Gastroesophageal sphincter (tissue), 4 donors: ENCODE measurements at places on chromosomes 16 and 17. TPM values are rescaled to one million over a fixed set of nuclear protein-coding genes. Genes with fewer than 3 reads are reported as not detected.

The TRIM25 gene
- 10.1 TPM for total RNA-seq

The CRHR1 gene
- total RNA-seq = not detected

The TPPP3 gene
- 111 TPM for total RNA-seq

The ABCA6 gene
- 69.8 TPM for total RNA-seq

The SPATA32 gene
- not detected for total RNA-seq

GRCh38 chr16:16108759-16109158 lies 114.5 kb downstream of the ABCC6 start:
- ATAC-seq = no peak

GRCh38 chr17:38333635-38334295 lies 10.0 kb downstream of the GPR179 start:
- ATAC-seq = no peak

GRCh38 chr16:67594956-67595355 lies 32.6 kb downstream of the CTCF start:
- peak; percentile 70 for ATAC-seq

DNA sequence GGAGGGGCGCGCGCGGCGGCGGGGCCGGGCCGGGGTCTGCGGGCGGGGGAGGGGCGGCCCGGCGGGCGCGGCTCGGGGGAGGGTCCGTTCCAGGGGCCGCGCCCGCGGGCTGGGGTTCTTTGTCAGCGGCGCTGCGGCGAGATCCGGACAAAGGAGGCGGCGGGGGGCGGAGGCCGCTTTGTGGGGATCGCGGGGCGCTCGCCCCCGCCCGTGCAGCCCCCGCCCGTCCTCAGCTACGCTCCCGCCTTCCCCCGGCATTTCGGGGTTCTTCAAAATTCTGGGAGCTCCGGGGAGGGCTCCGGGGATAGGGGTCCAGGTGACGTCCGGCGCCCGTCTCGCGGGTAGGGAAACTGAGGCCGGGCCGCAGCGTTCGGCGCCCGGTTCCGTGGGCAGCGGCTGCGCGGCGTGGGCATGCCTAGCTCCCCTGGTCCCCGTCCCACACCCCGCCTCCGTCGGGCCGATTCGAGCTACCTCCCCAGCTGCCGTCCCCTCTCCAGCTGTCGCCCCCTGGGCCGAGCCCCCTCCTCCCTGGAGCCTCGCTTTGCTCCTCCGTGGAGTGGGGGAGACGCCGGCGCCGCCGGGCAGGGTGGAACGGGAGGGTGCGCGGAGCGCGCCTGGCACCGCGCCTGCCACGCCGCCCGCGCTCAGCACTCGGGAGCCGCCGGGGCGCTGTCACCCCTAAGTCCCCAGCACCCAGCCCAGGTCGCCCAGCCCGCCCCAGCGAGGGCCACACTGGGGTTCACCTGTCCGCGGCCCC lies 546 bp downstream of the SNN start:
- ATAC-seq = peak; percentile 1

DNA sequence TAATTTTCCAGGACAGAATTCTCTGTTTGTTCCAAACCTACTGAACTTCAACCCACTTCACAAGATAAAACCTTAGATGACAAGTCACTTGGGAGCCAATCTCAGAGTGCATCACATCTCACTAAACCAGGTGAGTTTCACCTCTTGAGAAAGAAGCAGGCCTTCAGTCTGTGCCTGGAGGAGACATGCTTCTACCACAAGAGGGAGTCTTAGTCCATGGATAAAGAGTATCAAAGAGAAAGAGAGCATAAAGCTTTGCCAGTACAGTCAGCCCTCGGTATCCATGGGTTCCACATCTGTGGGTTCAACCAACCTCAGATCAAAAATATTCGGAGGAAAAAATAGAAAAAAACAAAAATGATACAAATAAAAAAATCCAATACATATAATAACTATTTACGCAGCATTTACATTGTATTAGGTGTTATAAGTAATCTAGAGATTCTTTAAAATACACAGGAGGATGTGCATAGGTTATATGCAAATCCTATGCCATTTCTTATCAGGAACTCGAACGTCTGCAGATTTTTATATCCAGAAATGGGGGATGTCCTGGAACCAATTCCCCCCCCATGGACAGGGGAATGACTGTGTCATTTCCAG lies 37.7 kb downstream of the DUSP14 start:
- no peak for ATAC-seq

DNA sequence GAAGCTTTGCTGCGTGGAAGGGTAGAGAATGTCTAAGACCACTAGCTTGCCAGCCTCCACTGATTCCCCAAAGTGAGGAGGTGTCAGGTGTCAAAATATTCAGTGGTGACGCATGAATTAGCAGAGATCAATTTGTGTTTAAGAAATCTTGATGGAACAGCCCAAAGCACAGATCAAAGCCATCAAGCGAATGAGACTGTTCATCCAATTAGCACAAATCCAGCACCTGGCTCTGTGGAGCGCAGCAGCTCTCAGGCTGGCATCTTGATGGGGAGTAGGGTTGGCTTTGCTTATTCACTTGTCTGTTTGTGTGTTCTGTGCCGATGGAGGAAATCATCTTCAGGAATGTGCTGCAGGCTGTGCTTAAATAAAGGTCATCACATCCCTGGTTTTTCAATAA lies 456.8 kb upstream of the CCL2 start:
- no peak for ATAC-seq

DNA sequence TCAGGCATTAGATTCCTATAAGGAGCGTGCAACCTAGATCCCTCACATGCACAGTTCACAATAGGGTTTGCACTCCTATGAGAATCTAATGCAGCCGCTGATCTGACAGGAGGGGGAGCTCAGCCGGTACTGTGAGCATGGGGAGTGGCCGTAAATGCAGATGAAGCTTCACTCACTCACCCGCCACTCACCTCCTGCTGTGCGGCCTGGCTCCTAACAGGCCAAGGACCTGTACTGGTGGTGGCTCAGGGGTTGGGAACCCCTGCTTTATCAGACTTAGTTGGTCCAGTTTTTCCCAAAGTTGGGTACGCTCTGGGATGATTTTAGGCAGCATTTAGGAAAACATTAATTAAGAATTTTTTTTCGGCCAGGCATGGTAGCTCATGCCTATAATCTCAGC lies 103.8 kb downstream of the MARF1 start:
- ATAC-seq = no peak

GRCh38 chr17:48586355-48587258 lies 3.4 kb downstream of the HOXB3 start:
- ATAC-seq = no peak

DNA sequence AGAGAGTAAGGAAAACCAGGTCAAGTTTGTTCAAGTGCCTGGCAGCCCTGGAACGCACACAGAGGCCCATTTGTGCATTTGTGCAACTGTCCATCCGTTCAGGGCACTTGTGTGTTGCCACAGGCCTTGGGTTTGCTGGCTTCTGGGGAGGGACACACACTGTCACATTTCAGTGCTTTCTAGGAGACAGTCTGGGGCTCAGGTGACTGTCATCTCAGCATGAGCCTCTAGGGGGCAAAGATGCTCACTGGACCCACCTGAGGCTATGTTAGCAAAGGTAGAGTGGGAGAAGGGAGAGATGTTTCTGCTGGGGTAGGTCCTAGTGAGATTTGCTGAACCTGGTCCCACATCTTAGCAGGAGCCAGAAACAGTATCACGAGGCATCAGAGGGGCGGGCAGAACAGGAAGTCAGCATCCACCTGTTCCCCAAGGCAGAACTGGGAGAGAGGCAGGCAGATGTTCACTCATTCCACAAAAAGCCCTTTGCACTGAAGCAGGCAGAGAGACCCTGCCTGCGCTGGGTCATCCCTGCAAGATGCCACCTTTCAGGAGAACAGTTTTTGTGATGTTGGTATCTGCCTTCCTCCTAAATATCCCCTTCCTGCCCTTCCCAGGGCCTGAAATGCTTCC lies 48.5 kb downstream of the RAI1 start:
- ATAC-seq = no peak

DNA sequence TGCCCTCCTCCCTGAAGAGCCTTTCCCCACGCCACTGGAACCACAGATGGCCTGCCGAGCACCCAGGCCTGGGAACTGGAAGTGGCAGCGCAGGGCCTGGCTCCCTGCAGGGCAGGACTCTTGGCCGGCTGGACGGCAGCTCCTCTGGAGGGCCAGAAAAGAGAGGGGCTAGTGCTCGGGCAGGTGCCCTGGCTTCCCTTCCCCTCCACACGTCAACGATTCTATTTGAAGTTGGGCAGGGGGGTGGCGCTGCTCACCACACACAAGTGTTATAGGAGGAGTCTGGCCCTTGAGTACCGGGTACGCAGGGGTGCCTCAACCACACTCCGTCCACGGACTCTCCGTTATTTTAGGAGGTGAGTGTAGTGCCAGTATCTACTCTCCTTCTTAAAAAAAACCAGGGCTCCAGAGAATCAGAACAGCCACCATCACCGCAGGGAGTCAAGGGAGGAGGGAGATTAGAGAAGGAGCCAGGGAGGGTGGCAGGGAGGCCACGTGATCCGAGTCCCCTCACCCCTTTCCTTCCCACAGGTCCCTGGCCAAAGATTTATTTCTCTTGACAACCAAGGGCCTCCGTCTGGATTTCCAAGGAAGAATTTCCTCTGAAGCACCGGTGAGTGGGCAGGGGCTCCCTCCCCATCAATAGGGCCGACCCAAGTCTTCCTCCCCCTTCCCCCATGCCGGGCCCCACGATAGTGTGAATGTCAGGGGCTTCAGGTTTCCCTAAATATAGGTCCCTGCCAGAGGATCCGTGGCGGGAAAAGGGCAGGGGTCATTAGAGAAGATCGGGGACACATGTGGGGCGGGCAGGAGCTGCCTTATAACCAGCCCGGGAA lies 1.4 kb upstream of the ALDOA start:
- peak; percentile 11 for ATAC-seq

DNA sequence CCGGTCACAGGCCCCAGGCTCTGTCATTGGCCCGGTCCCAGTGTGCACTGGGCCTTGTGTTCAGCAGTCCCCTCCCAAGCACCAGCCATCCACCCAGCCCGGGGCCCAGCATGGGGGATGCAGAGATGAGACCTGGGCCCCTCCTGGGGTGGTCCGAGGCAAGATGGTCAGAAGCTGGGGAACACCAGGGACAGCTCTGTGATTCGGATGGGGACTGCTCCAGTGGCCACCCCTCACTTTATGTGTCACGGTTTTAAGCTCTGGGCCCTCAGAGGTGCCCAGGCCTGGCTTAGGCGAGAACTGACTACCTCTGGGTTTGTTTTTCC lies 92.0 kb upstream of the PLCG2 start:
- no peak for ATAC-seq

GRCh38 chr16:11233727-11234376 lies 22.2 kb downstream of the SOCS1 start:
- no peak for ATAC-seq

DNA sequence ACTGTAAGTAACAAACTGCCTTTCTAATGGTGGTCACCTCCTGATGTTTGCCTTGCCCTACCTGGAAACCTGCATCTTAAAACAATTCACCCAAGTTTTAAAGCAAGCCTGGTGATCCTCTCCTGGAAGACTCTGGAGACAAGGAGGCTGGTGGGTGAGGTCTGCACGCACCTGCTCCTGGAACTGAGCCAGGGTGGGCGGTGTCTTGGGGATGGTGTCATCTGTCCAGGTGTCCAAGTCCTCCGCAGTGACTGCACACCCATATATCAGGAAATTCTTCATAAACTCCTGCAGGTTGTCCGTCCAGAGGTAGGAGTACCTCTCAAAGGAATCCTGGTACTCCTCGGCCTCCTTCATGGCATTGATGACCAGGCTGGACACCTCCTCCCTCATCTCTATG lies 44.9 kb downstream of the DNAH17 start:
- no peak for ATAC-seq

DNA sequence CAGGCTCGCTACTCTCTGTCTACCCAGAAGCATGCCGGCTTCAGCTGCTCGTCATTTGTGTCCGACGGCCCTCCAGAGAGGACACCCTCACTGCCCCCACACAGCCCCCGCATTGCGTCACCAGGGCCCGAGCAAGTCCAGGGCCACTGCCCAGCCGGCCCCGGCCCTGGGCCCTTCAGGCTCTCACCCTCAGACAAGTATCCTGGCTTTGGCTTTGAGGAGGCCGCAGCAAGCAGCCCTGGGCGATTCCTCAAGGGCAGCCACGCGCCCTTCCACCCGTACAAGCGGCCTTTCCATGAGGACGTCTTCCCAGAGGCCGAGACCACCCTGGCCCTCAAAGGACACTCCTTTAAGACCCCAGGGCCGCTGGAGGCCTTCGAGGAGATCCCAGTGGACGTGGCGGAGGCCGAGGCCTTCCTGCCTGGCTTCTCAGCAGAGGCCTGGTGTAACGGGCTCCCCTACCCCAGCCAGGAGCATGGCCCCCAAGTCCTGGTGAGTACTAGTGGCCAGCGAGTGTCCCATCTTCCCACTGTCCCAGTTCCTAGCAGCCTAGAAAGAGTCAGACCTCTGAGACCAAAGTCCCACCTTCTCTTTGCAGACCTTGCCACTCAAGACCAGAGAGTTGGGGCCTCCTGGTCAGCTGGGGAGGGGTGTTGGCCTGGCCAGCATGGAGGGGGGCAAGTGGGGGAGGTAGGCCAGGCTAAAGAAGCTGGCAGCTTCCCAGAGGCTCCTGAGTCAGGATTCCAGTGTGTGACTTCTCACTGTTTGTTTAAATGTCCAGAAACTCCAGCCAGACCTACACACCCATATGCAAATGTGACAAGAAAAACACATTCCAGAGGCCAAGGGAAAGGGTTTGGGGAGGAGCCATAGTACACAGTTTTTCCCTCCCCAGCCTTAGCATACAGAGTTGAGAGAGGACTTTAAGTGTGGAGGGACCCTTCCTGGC lies 18.6 kb downstream of the FOXN1 start:
- no peak for ATAC-seq

DNA sequence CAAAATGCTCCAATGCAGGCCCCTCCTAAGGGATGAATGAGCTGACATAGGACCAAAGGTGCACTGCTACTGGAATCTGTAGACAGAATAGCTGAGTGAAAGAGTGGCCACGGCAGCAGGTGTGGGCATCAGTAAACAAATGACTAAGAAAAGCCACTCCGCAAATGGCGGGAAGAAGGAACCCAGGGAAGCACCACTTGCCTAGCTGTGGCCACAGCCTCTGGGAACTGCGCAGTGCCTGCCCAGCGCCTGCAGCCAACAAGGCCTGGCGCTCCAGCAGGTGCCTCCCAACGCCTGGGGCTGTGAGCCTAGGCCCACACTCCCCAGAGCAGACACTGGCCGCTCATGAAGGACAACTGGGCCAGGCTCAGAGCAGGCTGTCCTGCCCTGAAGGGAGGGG lies 11.8 kb downstream of the PEMT start:
- no peak for ATAC-seq

- ATAC-seq = no peak
Measured at GRCh38 chr17:45729294-45729907, 54.7 kb upstream of the CRHR1 start.

DNA sequence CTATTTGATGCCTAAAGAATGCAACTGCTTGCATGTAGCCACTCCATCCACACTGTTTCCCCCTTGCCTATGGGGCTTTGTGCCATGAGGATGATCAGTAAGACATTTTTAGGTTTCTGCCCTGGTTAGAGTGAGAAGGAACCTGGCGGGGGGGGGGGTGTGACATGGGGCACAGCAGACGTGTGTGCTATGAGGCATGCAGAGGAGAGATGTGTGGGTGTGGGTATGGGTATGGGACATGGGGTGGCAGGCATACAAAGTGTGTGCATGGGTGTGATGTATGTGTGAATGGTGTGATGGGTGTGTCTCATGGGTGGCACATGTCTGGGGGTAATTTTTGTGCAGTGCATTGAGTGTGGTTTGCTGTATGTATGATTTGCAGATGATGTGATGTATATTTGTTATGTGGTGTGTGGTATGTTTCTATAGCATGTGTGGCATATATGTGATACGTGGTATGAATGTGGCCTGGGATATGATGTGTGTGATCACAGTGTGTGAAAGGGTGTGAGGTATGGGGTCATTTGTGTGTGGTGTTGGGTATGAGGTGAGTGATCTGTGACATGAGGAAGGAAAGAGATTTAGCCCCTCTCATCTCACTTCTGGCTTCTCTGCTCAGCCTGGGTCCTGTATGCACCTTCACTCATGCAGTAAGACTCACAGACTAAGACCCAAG lies 14.9 kb downstream of the CCDC182 start:
- no peak for ATAC-seq
